ENCODE measurements at places on chromosomes 7 and 10. TPM values are rescaled to one million over a fixed set of nuclear protein-coding genes. Genes with fewer than 3 reads are reported as not detected.

DNA sequence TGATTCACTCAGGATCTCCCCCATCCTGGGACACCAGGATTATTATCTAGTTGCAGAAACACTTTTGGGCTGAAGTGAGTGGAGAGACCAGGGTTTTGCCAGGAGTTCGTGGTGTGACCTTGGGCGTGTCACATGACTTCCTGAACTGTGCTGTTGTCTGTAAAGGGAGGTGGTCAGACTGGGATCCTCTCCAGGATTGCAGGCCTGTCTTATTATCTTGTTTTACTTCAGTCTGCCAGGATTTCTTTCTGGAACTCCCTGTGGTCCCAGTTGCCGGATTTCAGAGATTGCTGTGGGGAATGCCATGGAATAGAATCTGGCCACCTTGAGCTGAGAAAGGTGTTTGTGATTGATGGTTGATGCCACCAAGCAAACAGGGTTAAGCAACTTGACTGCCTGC is 35.8 kb downstream of the CRCP start:
- DNase-seq: peak; percentile 45

GRCh38 chr7:152056621-152057274 is 31.3 kb downstream of the GALNT11 start:
- no peak for DNase-seq

- no peak for DNase-seq
These were observed 313.1 kb downstream of the RPS24 start for GRCh38 chr10:78346721-78347120.

GRCh38 chr10:33214174-33214573 is 120.3 kb downstream of the NRP1 start:
- no peak for DNase-seq

DNA sequence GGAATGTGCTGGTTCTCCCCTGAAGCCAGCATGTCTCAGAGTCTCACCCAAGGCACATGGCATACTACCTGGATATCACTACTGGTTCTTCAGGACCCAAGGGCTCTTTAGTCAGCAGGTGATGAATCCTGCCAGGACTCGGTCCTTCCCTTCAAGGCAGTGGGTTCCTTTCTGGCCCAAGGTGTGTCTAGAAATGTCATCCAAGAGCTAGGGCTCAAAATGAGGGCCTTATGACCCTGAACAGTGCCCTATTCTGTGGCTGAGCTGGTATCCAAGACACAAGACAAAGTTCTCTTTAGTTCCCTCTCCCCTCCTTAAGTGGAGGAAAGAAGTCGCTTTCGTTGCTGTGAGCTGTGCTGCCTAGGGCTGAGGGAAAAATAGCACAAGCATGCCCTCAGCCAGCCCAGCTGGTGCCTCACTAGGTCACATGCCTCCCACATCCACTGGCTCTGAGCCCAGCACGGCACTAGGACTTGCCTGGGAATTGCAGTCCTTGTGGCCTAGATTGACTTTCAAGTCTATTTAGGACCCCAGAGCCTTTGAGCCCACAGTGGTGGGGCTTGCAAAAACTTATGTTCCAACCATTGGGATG is 106.0 kb downstream of the BMS1 start:
- DNase-seq: no peak

DNA sequence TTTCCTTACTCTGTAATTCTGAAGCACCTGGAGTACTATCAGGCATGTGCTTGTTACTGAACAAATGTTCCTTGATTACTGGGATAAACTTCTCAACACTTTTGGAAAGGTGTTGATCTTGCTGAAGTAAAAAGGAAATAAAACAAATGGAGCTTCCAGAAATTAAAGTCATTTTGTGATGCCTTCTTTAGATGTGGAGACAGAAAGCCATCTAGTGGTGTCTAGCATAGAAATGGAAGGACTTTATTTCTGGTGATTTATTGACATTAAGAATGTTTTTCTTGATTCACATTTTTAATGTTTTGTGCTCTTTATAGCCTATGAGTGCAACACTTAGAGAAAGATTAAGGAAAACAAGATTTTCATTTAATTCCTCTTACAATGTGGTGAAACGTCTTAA is 1.4 kb downstream of the SFR1 start:
- DNase-seq: no peak

DNA sequence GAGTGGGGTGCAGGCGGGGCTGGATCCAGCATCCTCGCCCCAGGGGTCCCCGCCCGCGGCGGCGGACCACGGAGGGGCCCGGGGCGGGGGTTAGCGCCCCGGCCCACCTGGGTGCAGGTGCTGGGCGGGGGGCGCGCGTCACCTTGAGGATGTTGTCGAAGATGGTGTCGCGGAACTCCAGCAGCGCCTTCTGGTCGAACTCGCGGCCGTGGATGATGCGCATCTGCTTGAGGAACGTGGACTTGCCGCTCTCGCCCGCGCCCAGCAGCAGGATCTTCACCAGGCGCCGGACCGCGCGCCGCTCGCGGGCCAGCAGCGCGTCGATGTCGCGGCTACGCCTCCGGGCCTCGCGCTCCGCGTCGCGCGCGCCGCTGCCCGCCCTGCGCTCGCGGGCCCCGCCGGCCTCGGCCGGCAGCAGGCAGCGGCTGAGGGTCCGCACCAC is 376 bp downstream of the GNA12 start:
- no peak for DNase-seq

GRCh38 chr7:143882020-143882603 is 19.9 kb downstream of the TCAF1 start:
- DNase-seq: no peak

DNA sequence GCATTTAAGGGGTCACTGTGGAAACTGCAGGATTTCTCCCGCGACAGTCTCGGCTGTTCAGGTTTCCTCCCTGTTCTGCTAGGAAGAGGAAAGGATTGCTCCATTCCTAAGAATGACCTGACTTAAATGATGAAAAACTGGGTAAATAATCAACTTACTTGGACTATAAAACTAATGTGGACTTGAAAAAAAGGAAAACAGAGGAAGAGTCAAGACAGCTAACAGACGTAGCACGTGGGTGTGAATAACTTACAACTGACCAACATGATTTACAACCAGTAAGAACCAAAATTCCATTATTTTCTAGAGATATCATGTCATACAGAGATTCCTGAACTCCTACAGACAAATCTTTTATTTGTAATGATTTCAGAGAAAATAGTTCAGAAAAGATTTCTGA is 93.8 kb downstream of the ADAM12 start:
- no peak for DNase-seq

- no peak for DNase-seq
These were observed 1.5 kb downstream of the IPMK start for GRCh38 chr10:58266003-58266825.

GRCh38 chr10:17237915-17238444 is 9.9 kb downstream of the VIM start:
- DNase-seq: no peak

- DNase-seq: no peak
These were observed 22.6 kb downstream of the CYP2C18 start for GRCh38 chr10:94706089-94706488.

- no peak for DNase-seq
These were observed 35.2 kb upstream of the PDK4 start for GRCh38 chr7:95631527-95631926.

DNA sequence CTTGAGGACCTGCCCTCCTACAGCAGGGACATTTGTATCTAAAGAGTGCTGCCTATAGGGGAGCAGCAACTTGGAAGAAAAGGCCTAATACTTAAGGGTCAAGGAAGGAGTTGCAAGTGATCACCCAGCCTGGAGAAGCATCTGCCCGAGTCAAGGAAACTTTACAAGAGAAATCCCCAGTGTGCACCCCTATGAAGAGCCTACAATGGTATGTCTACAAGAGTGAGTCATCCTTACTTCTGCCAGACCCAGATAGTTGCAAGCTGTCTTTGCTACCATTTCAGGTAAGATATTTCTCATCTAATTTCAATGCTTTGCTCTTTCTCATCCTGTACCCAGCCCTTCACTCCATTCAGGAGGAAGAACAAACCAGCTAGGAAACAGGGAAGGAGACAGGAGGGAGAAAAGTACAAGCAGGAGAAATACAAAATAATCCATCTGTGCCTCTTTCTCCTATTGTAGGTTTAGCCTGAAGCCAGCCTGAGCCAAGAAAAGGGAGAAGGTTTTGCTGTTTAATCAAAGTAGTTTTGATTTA is 34.4 kb upstream of the AGR3 start:
- DNase-seq: no peak

DNA sequence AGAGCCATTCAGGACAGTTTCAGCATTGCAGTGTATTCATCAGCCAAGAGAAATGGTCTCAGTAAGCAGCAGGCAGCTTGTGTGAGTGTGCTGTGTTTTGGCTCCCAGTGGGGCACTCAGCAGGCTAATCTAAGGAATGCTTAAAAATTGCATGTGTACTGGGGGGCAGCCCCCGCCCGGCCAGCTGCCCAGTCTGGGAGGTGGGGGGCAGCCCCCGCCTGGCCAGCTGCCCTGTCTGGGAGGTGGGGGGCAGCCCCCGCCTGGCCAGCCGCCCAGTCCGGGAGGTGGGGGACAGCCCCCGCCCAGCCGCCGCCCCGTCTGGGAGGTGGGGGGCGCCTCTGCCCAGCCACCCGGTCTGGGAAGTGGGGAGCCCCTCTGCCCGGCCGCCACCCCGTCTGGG is 116.2 kb downstream of the GRID1 start:
- no peak for DNase-seq

Gene CYP2C9
- not detected for polyA plus RNA-seq

Gene FKBP6
- 0.23 TPM for polyA plus RNA-seq

Gene SLC18A2
- polyA plus RNA-seq: 0.29 TPM

Gene CTAGE8
- 0.75 TPM for polyA plus RNA-seq

Gene MCMBP
- polyA plus RNA-seq: 33.6 TPM

Gene RBM20
- polyA plus RNA-seq: 13.5 TPM

Gene SPDYE2B
- 2.7 TPM for polyA plus RNA-seq
